ENCODE measurements at places on chromosomes 2 and 18.

DNA sequence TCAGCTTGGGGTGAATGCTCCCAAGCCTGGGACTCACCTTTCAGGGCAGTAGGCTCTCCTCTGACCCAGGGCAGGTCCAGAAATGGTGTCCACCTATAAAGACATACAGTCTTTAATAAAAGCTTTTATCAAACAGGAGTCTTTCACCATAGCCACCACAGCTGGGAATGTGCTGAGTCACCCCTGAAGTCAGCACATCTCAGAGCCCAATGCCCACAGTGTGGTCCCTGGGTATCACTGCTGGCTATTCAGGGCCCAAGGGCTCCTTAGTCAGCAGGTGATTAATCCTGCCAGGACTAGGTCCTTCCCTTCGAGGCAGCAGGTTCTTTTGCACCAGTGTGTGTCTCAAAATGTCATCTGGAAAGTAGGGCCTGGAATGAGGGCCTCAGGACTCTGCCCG, 181.9 kb downstream of the MEMO1 start:
- peak; percentile 8 for DNase-seq

GRCh38 chr2:30514134-30514847, 67.2 kb downstream of the LCLAT1 start:
- peak; percentile 69 for DNase-seq

DNA sequence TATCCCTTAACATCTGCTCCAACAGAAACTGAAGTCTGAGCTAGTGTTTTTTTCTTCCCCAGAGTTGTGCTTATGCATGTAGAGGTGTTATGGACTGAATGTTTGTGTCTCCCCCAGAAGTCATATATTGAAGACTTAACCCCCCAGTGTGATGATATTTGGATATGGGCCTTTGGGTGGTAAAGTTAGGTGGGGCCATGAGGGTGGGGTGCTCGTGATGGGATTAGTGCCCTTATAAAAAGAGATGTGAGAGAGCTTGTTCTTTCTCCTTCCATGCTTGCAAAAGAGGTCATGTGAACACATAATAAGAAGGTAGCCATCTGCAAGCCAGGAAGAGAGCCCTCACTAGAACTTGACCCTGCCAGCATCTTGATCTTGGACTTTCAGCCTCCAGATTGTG, 34.4 kb upstream of the APOB start:
- no peak for DNase-seq

GRCh38 chr2:120744817-120745216, 9.1 kb downstream of the GLI2 start:
- no peak for DNase-seq

DNA sequence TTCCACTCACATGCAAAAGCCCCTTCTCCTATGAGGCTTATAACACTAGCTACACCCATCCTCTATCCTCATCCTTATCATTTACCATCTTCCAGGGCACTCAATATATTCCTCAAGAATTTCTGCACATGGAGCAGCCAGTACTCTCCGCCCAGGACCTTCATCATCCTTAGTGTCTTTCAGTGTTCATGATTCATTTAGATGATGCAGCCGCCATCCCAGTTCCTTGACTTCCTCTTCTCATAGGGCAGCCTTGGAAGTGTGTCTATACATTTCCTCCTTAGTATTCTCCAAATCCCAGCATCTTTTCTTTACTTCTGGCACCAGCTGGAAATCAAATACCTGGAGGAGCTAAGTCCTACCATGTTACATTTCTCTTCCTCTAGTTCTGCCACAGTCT, 3.0 kb upstream of the ITSN2 start:
- DNase-seq: no peak

DNA sequence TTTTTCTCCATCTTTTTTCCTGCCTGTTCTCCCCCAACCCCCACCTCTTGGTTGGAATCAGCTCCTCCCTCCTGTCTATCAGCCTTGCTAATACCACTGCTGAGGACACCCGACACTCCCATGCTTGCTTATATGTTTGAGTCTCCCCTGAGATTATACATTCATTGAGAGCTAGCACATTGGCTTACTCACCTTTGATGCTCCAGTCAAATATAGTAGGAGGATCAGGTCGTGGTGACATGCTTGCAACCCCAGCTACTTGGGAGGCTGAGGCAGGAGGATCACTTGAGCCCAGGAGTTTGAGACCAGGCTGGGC, 91.5 kb upstream of the CCBE1 start:
- no peak for DNase-seq

- DNase-seq: no peak
Observed at GRCh38 chr2:109398366-109399015, 215.3 kb downstream of the SEPTIN10 start.

- peak; percentile 44 for DNase-seq
Observed at GRCh38 chr2:207531032-207531952, 1.5 kb downstream of the CREB1 start.

GRCh38 chr2:111159641-111160040, 38.9 kb downstream of the BCL2L11 start:
- no peak for DNase-seq

DNA sequence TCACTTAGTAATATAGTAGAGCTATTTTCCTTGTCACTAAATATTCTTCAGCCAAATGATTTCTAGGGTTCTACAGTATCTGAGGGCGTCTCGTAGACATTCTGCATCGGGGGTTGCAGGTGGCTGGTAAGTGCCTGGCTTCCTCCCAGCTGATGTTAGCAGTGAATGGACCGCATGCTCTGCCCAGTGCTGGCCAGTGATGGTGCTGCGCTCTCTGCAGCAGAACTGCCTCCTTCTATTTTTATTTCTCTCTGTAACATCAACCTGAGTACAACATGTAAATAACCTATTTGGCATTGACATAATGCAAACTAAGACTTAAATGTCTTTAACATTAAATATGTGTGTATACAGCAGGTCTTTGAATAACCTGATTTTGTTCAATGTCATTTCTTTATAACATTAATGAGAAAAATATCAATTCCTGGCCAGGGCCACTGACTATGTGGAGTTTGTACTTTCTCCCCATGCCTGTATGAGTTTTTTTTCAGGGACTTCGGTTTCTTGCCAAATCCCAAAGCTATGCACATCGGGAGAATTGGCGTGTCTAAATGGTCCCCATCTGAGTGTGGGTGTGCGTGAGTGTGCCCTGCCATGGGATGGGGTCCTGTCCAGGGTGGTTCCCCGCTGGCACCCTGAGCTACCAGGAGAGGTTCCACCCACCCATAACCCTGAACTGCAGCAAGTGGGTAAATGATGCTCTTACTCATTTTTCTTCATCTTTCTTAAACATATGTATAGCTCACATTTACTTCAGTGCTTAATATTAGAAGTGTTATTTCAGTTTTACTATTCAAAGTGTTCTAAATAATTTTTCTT, 278.2 kb upstream of the EPAS1 start:
- no peak for DNase-seq
